ENCODE measurements at places on chromosomes 3 and 15. TPM values are rescaled to one million over a fixed set of nuclear protein-coding genes. Genes with fewer than 3 reads are reported as not detected.

- DNase-seq: no peak
Measured at GRCh38 chr3:135667061-135667460, 298.5 kb upstream of the PPP2R3A start.

DNA sequence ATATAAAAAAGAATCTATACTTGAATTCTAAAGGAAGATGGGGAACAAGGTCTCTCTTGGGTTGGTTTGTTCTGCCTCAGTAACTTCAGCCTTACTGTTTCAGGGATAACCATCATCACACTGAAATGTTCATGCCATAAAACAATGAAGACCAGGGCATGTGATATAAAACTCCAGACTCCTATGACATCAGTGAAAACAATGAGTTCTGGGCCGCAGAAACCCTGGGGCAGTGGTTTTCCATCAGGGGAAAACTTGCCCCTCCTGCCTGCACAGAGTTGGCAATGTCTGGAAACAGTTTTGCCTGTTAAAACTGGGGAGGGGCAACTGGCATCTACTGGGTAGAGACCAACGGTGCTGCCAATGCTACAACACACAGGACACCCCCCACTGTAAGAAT lies 46.8 kb downstream of the CA12 start:
- no peak for DNase-seq

DNA sequence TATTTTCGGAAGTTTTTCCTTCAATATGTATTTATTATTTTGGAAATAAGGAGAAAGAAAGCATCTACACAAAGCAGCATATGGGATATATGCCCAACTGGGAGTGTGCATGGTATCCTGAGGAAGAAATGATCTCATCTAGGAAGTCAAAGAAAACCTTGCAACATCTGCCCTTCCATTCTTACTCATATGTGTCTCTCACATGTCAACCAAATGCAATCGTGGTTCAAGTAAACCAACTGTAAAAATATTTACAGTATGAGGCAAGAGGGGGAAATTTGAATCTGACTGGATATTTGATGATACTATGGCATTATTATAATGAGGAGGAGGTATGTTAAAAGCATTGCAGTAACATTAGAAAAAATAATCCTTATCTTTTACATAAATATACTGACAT lies 3.2 kb upstream of the SCG3 start:
- DNase-seq: no peak

The TIMP4 gene
- 40.3 TPM for total RNA-seq

The APOD gene
- not detected for total RNA-seq

The ALPK3 gene
- 0.81 TPM for total RNA-seq

The FGF7 gene
- not detected for total RNA-seq

The NLGN1 gene
- total RNA-seq: 8.8 TPM
